ENCODE measurements at places on chromosomes 7 and 10. TPM values are rescaled to one million over a fixed set of nuclear protein-coding genes. Genes with fewer than 3 reads are reported as not detected.

MYH16 gene
- not detected for total RNA-seq

DNA sequence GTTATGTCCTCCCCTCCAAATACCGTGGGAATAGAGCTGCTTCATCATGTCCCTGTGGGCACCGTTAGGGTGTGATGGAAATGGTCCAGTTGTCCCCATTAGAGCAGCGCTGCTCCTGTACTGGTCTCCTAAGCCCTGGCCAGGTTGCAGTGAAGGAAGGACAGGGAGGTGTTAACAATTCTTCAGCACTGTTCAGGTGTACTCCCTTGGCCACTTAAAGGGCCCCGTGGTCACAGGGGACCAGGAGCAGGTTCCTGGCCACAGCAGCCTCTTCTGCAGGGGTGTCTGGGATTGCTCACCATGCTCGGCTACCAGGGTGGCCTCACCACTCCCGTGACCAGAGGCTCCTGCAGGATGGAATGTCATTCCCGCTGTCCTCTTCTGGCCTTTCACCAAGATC, 65.8 kb downstream of the MINDY4 start:
- no peak for DNase-seq

- DNase-seq: no peak
Measured at GRCh38 chr10:11869219-11869618, 46.1 kb downstream of the PROSER2 start.

DNA sequence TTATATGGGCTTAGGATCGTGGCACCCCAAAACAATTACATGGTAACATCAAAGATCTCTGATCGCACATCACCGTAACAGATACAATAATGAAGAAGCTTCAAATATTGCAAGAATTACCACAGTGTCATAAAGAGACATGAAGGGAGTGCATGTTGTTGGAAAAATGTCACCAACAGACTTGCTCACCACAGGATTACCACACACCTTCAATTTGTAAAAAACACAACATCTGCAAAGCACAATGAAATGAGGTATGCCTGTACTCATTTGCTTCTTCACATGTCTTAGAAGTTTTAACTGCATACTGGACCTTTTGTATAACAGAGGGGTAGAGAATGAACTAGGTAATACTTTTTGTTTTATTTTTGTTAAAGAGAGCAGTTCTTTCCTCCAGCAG, 96.6 kb downstream of the TPST1 start:
- no peak for DNase-seq

- no peak for DNase-seq
Measured at GRCh38 chr10:27660711-27661110, 84.9 kb downstream of the MKX start.

DNA sequence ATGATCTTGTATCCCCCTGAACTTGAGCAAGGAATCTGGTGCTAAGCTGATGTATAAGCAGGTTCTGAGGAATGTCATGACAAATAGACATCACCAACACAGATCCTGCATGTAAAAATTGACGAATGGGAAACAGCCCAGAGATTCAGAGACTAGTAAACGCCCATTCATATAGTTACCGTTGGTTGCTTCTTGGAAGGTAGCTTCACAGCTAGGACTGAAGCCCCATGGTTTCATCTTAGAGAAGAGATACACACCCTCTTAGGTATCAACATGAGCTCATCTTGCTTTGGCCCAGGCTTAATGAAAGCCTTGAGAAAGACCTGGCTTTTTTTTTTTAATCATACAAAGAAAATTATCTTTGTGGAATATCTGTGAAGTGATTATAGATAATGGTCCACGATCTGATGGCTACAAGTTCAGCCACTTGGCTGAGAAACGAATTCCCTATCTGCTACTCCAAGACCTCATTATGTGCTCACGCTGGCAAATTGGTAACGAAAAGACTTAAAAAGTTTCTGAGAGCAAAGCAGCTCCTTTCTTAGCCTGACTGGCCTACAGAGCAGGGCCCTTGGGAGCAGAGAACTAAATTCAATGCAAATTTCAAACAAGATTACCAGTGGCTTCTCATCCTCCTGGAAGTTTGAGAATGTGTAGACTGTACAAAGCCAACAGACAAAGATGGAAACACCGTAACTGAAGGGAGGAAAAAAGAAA, 181.1 kb downstream of the NRP1 start:
- no peak for DNase-seq

GRCh38 chr7:18835001-18835690, 282.3 kb downstream of the TWIST1 start:
- no peak for DNase-seq

- no peak for DNase-seq
Measured at GRCh38 chr10:124743191-124744101, 732 bp downstream of the FAM53B start.

GRCh38 chr7:142523821-142524460, 225.3 kb upstream of the PRSS1 start:
- no peak for DNase-seq

FGFR2 gene
- total RNA-seq: 3.7 TPM

FFAR4 gene
- not detected for total RNA-seq

DNA sequence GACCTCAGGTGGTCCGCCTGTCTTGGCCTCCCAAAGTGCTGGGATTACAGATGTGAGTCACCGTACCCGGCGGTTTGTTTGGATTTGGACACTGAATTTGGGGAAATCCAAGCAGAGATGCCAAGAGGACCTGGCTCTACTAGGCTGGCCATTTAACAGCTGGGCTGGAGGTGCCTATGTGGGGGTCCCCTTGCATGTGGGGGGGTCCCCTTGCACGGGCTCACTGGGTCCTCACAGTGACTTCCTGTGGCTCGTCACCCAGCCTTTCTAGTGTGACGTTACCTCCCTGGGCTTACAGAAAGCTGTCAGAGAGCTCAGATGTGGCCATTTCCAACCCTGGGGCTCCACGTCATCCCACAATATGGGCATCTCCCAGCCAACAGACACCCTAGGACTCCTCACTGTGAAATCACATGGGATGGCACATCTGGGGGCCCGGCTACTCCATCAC, 49.3 kb upstream of the GNA12 start:
- no peak for DNase-seq

DNA sequence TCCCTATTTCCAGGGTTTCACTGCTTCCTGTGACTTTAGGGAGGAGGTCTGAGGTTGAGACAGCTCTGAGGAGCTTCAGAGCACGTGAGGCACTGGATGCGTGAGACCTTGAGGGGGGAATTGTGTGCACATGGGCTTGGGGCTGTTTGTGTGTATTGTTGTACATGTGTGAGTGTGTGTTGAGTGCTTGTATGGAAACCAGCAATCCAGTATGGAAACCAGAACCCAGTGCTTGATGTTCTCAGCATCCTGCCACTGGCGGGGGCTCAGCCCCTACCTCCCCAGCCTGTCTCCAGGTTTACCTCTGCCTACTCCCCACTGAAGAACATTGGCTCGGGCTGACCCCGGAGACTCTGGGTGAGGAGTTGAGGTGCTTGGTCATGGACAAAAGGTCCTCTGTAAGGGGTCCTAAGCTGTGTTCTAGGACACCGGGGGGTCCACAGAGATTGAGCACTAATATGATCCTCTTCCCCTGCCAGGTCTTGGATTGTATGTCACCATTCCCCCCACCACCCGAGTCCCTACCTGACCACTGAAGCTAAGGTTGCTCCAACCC, 20.8 kb downstream of the SFTPD start:
- DNase-seq: no peak

PITX3 gene
- total RNA-seq: not detected

PDZD7 gene
- total RNA-seq: 0.21 TPM

GRCh38 chr10:1992930-1993329, 255.6 kb upstream of the ADARB2 start:
- no peak for DNase-seq

- DNase-seq: no peak
Measured at GRCh38 chr7:50262446-50262845, 42.1 kb upstream of the IKZF1 start.

SPDYE5 gene
- total RNA-seq: not detected

DNA sequence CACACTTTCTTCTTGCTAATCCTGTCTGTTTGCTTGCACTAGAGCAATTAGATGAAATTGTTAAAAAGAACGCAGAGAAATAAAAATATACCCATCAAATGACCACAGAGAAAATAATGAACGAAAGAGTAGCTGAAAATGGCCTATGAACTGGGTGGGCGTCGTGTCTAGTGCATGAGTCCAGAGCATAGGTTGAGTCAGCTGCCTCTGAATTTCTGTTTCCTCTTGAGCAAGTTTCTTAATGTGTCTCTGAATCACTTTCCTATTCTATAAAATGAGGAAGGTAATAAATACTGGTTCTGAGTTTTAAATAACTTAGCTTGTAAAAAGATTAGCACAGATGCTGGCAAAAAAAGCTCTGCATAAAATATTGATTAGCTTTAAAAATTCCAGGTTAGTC, 75.0 kb downstream of the POM121L12 start:
- no peak for DNase-seq

All from H4 (cell line).